ENCODE measurements at places on chromosomes 12 and 14.
A peak's percentile ranks its signal among the peaks of the same experiment; 100 is the strongest.

- DNase-seq: peak; percentile 51
Observed at GRCh38 chr12:60494244-60494643, 898.4 kb downstream of the SLC16A7 start.

- DNase-seq: no peak
Observed at GRCh38 chr12:102314821-102315220, 117.2 kb upstream of the PMCH start.

- no peak for DNase-seq
Observed at GRCh38 chr12:102728506-102729242, 188.4 kb downstream of the PAH start.

DNA sequence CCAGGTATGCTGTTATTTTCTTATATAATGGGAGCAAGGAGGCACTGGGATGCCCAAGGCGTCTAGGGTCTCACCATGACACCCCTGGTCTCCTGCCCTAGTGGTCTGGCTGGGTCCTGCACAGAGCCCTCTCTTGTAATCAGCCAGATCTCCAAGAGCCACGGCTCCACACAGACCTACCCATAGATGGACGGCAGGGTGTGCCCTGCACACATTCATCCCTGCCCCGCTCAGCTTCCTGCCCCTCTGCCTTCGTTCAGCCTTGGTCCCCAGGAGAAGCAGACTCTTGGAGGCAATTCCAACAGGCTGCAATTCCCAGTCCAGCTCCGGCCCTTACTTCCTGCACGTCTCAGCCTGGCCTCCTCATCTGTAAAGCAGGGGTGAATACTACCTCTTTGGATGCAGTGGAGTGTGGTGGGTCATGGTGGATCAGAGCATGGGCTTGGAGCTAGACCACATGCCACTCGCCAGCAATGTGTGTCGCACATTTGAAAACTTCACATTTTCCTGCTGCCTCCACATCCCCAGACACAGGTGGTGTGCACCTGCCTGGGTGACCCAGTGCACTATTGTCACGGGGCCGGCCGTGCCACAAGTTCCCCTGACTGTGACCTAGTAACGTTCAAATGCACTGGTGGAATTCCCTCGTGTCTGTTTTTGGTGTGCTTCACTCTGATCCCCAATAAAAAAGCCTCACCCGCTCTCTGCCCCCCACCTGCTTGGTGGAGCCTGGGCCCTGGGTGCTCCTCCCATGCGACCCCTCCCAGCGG, 171.1 kb upstream of the PRMT8 start:
- no peak for DNase-seq

GRCh38 chr12:53170876-53171724, 9.4 kb upstream of the ZNF740 start:
- no peak for DNase-seq

DNA sequence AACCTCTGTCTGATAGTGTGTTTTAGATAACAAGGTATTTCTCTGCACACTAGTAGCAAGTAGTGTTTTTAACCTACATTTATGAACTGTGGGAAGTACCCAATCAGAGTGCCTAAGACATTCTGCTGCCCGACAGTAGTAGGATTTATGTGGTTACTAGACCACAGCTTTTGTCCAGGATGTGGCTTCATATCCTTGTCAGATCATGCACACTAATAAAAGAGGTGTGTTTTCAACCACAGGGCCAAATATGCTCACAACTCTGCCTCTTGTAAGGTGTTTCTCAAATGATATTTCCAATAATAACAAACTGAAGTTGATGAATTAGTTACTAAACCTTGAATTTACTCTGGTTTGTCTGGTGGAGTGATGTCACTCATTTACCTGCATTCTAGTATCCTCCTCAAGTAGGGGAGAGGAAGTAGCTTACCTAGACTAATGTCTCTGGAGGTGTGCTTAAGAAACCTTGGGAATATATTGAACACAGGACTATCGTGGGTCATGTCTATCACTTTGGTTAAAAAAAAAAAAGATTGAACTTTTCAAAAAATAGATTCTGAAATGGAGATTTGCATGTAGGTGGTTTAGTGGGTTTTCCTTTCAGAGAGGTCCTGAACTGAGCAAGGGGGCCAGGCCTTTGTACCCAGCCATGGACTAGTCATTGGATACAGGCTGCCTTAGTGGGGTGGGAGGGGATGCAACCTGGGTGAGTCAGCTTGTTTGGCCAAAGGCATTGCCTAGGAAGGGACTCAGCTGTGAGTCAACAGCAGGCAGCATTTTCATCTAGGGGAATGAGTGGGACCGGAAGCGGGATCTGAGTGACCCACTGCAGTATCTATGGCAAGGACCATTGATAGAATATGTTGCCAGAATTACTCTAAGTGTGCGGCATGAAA, 14.1 kb downstream of the FBXW8 start:
- DNase-seq: peak; percentile 23

DNA sequence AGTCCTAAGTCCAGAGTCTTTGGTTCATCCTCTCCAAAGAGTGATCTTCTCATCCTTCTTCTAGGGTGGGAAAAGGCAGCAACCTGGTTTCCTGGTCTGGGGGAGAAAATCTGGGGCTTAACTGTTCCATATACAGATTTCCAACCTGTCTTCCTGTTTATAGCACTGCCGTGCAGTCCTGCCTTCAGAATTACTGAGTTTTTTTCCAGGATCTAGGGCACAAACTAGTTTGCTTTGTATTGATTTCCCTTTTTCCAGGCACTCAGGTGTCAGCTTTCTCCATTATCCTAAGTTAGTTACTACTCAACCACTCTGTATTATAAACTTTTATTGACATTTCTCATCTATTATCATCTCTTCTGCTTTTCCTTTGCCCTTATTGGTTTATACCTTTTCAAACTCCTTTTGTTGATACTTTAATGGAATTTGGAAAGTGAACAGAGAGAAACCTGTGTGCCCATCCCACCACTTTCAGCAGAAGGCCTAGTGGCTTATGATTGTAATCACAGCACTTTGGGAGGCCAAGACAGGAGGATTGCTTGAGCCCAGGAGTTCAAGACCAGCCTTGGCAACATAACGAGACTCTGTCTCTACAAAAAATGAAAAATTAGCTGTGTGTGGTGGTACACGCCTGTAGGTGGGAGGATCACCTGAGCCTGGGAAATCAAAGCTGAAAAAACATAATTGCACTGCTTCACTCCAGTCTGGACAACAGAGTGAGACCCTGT, 4.1 kb upstream of the LYZ start:
- no peak for DNase-seq

DNA sequence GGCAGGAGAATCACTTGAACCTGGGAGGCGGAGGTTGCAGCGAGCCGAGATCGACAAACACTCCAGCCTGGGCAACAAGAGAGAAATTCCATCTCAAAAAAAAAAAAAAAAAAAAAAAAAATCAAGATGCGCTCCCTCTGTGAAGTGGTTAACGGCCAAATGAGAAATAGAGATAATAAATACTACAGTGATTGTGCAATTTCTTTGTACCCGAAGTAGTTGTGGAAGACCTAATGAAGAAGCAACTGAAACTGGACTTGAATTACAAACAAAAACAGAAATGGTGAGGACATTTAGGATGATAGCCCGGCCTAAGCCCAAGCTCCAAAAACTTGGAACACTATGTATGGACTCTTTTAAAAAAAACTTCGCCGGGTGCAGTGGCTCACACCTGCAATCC, 44.2 kb upstream of the CDK17 start:
- no peak for DNase-seq

DNA sequence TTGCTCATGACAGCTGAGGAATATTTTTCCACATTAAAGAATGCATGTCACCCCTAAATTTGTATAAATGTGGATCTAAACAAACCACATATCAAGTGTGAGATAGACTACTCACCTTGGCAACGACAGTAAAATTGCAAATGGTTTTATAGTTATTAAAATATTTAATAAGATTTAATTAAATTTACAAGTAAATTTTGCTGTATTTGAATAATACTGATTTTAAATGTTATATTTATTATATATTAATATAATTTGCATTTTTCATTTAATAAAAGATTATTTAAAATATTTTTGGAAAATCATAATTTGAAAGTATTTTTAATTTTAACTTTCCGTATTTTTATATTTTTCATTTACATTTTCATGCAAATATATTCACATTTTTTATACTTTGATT, 53.4 kb downstream of the SERPINA3 start:
- no peak for DNase-seq

- DNase-seq: no peak
Observed at GRCh38 chr12:113002676-113003075, 24.4 kb downstream of the OAS2 start.

DNA sequence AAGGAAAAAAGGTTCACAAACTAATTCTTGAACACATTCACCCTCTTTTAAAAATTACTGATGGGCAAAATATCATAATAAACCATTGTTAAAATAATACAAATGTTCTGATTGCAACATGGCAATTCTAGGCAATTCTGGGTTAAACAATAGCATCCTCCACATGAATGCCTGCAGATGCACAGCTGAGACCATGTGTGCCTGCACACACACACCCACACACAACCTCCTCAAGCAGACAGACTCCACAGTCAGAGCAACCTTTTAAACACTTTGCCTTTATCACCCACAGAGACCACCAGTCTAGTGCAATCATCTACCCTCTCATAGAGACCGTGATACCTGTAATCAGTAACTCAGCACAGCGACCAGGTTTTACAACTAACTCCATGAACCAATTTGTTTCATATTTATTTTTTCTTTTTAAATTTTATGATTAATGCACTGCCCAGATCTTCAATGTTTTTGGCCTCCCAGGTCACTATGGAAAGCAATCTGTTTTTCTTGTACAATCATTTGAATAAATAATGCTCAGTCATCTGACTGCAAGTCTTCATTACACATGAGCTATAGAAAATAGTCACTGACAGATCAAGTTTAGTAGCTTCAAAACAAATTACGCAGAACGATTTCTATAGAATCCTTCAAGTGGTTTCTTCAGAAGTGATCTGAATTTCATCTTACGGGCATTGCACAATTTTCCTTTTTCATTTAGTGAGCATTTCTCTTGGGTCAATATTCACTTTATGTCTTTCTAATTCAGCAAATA, 105.8 kb downstream of the PRKD1 start:
- no peak for DNase-seq

DNA sequence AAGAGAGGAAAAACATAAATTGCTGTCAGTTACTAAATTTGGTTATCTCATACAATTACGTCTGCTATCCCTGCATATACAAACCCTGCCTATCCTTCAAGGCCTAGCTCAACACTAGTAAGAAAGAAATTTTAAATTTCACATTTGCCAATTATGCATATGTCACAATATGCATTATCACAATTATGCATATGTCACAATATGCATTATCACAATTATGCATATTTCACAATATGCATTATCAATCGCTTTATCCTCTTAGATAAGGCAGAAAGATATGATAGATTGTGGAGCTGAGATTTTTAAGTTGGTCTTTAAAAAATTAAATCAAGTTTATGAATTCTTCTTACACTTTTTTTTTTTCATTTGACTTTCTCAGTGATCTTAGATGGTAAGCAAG, 195.0 kb upstream of the ABCD2 start:
- no peak for DNase-seq

DNA sequence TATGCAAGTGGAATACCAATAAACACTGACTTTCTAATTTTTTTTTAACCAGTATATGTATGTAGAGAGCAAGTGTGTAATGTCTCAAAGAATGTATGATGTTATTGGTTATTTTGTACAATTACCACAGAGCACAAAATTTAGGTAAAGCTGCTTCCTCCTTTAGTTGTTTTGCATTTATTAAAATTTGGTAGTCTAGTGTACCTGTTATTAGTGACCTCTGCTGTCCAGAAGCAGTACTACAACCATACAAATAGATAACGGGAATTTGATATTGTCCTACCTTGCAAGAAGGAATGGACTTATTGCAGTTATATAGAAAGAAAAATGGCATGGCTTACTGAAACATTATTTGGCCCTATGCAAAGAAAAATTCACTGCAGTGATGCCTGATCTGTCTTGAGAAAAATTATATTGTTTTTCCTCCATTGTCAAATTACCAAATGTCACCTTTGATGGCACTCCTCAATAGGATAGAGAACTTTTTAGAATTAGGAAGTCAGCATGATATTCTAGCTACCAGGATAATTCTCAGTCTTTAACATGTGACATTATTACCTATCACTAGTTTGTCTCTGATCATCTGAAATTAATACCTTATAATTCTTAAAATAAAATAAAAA, 153.9 kb upstream of the RMST start:
- DNase-seq: peak; percentile 24

Data from fibroblast of the conjunctiva (primary cell).